ENCODE measurements at places on chromosomes 3 and 15.

GRCh38 chr15:36802861-36803531, 223.6 kb downstream of the CDIN1 start:
- no peak for DNase-seq

- no peak for DNase-seq
These were observed 10.8 kb upstream of the BNIP2 start for GRCh38 chr15:59699810-59700431.

DNA sequence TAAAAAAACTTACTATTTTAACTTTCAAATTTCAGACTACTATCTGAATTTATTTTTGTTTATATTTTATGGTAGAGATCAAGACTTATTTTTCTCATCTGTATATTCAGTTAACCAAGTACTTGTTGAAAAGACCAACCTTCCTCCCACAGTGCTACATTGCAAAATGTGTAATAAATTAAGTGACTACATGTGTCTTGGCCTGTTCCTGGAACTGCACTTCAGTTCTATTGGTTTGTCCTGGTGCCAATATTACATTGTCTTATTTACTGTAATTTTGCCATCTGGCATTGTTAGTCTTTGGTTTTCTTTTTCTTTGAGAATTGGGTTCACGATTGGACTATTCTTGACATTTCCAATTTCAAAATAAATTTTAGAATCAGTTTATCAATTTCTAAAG, 138.4 kb upstream of the KCNMB2 start:
- no peak for DNase-seq

- no peak for DNase-seq
These were observed 236.2 kb downstream of the TLE3 start for GRCh38 chr15:69861331-69862171.

- DNase-seq: no peak
These were observed 62.4 kb downstream of the TRIM71 start for GRCh38 chr3:32880225-32880624.

DNA sequence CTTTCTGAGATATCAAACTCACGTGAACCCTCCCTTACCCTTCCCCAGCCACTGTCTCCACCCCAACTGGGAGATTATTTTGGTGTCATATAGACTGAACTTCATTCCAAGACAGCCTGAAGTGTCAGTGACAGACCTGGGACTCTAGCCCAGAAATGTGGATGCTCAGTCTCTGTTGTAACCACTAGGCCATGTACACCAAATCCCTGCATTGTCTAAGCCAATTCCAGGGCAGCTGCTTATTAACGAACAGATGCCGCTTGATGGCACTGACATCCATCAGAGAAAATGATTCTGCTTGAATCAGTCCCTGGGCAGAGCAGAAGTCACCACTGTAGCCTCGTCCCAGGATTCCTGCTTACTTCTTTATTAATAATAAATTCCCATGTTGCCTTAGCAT, 305.5 kb downstream of the GRM7 start:
- no peak for DNase-seq

DNA sequence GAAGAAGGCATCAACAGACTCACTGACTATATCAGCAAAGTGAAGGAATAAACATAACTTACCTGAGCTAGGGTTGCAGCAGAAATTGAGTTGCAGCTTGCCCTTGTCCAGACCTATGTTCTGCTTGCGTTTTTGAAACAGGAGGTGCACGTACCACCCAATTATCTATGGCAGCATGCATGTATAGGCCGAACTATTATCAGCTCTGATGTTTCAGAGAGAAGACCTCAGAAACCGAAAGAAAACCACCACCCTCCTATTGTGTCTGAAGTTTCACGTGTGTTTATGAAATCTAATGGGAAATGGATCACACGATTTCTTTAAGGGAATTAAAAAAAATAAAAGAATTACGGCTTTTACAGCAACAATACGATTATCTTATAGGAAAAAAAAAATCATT, 17.8 kb downstream of the LMOD3 start:
- no peak for DNase-seq

- DNase-seq: no peak
These were observed 13.2 kb downstream of the CLASP2 start for GRCh38 chr3:33704891-33705290.

- no peak for DNase-seq
These were observed 43.0 kb upstream of the NTRK3 start for GRCh38 chr15:88299497-88299896.

DNA sequence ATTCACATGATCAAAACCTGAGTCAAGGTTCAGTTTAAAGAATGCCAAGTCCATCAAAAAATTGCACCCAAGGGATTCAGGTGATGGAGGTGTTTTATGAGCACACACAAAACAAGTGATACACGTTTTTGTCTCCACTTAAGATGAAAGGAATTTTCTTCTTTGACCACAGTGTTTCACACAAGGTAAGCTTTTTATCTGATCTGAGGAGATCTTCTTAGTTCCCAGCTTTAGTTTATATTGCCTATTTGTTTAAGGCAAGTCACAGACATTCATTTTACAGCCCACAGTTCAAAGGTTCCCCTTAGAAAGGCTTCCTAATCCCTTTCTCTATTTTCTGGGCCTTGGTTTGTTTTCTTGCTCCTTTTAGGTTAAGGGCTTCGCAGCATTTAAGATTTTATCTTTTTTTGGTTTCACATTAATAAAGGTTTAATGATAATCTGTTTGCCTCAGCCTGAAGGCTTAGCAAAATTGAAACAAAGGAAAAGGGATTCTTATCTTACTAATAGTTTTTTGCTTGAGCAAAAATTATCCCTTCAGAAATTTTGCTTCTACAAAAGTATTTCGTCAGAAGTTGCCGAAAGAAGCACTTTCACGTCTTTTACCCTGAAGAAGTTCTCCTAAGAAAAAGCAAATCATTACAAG, 420.5 kb upstream of the NAALADL2 start:
- no peak for DNase-seq

DNA sequence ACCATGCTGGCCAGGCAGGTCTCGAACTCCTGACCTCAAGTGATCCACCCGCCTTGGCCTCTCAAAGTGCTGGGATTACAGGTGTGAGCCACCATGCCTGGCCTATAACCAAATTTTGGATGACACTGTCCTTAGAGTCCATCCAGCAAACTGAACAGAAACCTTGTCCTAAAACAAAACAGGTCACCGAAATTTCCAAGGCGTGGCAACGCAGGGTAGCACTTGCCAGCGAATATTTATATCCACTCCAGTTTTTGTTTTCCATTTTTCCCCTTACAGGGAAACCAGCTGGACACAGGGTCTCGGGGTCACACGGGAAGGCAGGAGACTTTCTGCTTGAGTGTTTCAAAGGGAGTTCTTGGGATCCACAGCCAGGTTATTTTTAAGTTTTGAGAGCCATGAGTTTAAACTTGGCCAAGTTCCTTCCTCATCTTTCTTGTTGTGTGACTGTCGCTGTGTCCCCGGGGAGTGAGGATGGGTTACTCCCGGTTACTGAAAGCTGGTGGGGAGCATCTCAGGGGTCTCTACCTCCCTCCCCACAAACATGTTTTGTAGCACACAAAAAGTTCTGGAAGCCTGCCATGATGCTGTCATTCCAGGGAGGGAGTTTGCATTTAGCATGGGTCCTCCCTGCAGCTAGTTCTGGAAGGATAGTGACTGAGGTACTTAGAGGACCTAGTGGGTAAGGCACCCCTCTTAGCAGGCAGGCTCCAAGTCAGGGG, 12.6 kb downstream of the LIMD1 start:
- no peak for DNase-seq

DNA sequence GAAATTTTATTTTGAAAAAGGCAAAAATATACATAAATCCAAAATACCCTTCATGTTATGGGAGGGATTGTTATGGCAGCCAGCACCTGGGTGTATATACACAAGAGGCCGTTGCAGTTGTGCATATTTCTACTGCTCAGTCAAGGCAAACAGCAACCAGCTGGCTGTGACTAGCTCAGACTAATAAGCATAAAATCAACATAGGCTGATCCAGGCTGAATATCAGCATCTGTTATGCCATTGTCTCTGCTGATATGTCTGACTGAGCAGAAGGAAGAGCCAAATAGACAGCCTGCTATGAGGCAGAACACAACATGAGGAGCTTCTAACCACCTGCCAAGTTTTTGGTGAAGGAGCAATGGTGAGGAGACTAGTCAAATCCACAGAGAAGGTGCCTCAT, 457.5 kb upstream of the ALCAM start:
- DNase-seq: no peak

- DNase-seq: no peak
These were observed 33.3 kb upstream of the VPS8 start for GRCh38 chr3:184778426-184779332.

GRCh38 chr3:194750491-194750828, 64.8 kb downstream of the FAM43A start:
- DNase-seq: no peak

DNA sequence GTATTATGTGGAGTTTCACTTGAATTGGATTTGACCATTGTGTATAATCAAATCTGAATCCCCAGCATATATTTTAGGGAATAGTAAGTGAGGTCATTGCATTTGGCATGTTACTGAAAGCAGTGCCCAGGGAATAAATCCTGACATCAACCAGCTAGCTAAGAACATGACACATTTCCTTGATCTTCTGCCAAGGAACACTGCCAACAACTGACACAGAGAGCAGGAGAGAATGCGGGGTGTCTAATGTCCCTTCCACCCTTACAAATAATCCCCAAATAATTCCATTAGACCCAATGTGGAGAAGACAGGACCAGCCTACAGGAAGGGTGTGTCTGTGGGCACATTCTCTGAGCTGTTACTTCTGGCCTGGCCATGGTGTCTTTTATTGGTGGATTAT, 30.6 kb upstream of the UBE3A start:
- no peak for DNase-seq

DNA sequence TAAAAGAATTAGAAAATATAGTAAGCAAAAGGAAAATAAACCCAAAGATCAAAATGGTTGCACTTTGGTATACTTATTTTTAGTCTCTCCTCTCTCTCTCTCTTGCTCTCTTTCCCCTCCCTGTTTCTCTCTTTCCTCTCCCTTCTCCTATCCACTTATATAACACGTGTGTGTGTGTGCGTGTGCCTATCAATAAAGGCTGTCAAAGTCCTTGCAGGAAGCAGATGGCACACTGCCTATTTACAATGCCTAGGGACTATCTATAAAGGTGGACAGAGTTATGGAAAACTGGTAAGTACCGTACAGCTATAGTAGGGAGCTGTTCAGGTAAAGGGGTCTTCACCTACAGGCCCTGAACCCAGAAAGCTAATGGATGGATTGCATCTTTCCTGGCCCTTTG, 161.6 kb downstream of the SQOR start:
- no peak for DNase-seq

- no peak for DNase-seq
These were observed 193.6 kb downstream of the TP63 start for GRCh38 chr3:189824629-189825312.

GRCh38 chr15:56325186-56325585, 40.0 kb upstream of the TEX9 start:
- no peak for DNase-seq

DNA sequence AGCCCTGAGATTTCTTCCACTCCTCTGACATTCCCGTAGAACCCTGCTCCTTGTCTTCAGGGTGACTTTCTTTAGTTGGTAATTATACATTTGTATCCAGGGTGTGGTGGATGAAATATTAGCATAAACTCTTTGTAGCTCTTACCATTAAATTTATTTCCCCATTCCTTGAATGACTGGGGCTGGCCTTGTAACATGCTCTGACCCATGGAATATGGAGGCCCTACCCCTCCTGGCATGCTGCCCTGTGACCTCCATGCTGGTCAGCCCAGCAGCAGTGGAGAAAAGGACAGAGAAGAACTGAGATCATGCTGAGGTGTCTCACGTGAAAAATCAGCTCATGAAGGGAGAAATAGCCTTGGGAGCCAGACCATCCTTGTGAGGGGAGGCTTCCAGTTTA, 96.1 kb upstream of the PROK2 start:
- DNase-seq: no peak

- DNase-seq: no peak
These were observed 60.0 kb upstream of the SMAD3 start for GRCh38 chr15:67005294-67005996.

DNA sequence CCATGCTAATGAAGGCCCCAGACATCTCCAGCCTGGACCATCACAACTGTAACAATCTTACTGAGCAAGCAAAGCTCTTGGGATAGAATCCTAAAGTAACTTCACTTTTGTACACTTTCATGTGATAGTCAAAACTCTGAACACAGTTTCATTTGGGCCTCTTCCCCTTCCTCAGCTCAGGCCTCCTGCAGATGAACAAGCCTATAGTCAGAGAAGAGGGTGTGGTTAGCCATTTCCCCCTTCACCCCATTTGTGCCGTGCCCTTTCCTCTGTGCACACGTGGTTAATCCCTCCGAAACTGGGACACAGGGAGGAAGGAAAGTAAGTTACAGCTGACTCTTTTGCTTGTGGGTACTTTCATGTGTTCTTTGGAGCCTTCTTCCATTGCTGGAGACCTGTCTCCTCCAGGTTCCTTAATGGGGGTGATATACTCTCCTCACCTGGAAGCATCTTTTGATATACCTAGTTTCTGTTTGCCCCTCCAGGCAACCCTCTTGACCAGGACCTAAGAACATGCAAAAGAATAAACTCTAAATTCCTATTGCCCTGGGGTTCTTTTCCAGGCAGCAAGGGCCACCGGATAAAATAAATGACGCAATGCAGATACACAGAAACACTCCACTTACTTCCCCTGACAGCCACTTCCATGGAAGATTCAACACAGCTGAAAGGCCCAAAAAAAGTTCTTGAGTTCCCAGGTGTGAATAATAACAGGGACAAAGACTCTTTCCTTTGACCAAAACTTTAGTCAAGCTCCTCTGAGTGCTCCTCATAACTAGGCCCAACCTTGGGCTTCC, 29.6 kb upstream of the CSTA start:
- no peak for DNase-seq
